Uterus (tissue), 4 donors: ENCODE measurements at places on chromosomes 7 and 10.

- peak; percentile 54 for DNase-seq
- no peaks in the 10 kb centered on the region for H3K27me3 ChIP-seq
- H3K4me3 ChIP-seq, result peak overlapping the region; percentile 55
- H3K27ac ChIP-seq, result peak overlapping the region; percentile 85
These were observed 682 bp upstream of the RGS10 start for GRCh38 chr10:119542988-119543813.

- H3K27ac ChIP-seq, result peak overlapping the region; percentile 79
- no peaks in the 10 kb centered on the region for H3K27me3 ChIP-seq
- H3K4me1 ChIP-seq, result no peaks in the 10 kb centered on the region
These were observed 43.5 kb upstream of the SORBS1 start for GRCh38 chr10:95604630-95605029.

DNA sequence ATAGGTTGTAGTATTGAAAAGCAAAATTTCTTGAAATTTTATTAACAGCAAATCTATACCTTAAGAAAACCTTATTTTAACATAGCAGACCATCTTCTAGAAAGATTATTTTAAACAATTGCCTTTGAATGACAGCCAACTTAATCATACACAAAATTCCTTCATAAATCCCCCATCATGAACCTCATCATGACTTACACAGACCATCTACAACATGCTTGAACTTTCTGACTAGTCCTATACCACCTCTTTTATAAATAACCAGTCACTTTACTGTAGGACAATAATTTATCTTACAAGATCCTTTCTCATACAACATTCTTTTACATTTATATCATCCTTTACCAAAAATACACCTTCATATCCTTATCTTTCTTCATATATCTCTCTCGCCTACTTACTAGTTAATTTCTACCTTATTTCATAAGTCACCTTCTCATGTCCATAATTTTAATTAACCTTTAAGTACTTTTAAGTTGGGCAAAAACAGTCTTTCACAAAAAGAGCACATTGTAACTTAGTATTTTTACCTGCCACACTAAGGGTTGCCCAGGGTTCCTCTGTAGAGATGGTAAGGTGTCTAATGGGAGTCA is 16.6 kb upstream of the PTN start:
- no peaks in the 10 kb centered on the region for H3K36me3 ChIP-seq
- no peak for DNase-seq
- no peaks in the 10 kb centered on the region for H3K27me3 ChIP-seq
- no peak overlapping the region for H3K4me3 ChIP-seq

DNA sequence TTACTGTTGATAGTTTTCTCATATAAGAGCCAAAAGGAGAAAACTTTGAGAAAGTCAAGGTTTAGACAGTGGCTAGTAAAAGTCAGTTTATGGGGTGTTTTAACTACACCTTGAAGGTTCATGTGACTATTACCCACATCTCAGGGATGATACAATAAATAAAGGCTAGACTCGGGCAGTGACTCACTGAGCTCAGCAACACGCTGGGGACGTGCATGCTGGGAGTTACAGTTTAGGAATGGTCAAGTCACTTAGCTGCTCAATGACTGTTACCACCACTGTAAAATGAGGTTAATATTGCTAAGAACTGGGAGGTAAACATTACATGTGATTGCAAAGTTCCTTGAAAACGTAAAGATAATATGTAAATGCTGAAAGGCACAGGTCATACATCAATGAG is 1254.4 kb upstream of the PHF14 start:
- no peaks in the 10 kb centered on the region for H3K36me3 ChIP-seq
- H3K4me1 ChIP-seq, result no peaks in the 10 kb centered on the region
- no peak for DNase-seq
- no peak overlapping the region for H3K27ac ChIP-seq

GRCh38 chr7:155722118-155722517 is 77.7 kb downstream of the RBM33 start:
- H3K27ac ChIP-seq, result no peak overlapping the region
- no peak for DNase-seq
- H3K4me1 ChIP-seq, result no peaks in the 10 kb centered on the region
- no peaks in the 10 kb centered on the region for H3K36me3 ChIP-seq

GRCh38 chr7:26348234-26348851 is 56.7 kb downstream of the SNX10 start:
- no peaks in the 10 kb centered on the region for H3K27me3 ChIP-seq
- no peak for DNase-seq
- no peaks in the 10 kb centered on the region for H3K36me3 ChIP-seq

- H3K4me3 ChIP-seq, result no peak overlapping the region
- H3K27me3 ChIP-seq, result no peaks in the 10 kb centered on the region
- peaks cover 4% of the 10 kb centered on the region for H3K4me1 ChIP-seq
- DNase-seq, result no peak
These were observed 40.9 kb downstream of the HDAC9 start for GRCh38 chr7:18536486-18536885.

- H3K4me3 ChIP-seq, result no peak overlapping the region
- H3K27ac ChIP-seq, result no peak overlapping the region
- no peaks in the 10 kb centered on the region for H3K36me3 ChIP-seq
- no peaks in the 10 kb centered on the region for H3K27me3 ChIP-seq
These were observed 10.5 kb upstream of the CRPPA start for GRCh38 chr7:16431646-16432424.

DNA sequence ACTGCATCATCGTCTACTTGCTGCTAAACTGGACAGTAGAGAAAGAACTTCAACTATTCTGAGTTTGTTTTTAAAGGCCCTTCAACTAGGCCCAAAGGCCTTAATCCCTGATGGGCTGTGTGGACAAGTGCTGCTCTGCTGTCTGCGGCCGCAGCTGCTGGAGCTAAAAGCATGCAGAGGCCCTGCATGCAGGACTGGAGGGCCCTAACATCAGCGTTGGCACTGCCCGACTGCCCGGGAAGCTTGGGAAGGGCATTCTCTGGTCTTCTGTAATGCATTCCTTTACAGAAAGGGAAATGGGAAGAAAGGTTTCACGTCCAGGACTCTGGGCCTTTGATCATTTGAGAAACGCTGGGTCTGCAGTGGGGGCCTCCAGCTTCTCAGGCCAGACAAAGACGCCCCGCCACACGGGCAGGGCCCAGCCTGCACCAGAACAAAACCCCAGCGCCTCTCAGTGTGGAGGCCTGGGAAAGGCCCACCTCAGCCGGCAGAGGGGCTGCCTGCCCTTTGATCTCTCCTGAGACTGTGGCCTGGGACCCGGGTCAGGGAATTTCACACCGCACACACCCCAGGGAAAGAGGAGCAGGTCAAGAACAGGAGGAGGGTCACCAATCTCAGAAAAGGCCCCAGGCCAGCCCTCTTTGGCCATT is 229.3 kb downstream of the DNAJB6 start:
- H3K4me3 ChIP-seq, result no peak overlapping the region
- H3K27me3 ChIP-seq, result no peaks in the 10 kb centered on the region
- no peaks in the 10 kb centered on the region for H3K36me3 ChIP-seq
- no peak overlapping the region for H3K27ac ChIP-seq
- no peaks in the 10 kb centered on the region for H3K4me1 ChIP-seq

DNA sequence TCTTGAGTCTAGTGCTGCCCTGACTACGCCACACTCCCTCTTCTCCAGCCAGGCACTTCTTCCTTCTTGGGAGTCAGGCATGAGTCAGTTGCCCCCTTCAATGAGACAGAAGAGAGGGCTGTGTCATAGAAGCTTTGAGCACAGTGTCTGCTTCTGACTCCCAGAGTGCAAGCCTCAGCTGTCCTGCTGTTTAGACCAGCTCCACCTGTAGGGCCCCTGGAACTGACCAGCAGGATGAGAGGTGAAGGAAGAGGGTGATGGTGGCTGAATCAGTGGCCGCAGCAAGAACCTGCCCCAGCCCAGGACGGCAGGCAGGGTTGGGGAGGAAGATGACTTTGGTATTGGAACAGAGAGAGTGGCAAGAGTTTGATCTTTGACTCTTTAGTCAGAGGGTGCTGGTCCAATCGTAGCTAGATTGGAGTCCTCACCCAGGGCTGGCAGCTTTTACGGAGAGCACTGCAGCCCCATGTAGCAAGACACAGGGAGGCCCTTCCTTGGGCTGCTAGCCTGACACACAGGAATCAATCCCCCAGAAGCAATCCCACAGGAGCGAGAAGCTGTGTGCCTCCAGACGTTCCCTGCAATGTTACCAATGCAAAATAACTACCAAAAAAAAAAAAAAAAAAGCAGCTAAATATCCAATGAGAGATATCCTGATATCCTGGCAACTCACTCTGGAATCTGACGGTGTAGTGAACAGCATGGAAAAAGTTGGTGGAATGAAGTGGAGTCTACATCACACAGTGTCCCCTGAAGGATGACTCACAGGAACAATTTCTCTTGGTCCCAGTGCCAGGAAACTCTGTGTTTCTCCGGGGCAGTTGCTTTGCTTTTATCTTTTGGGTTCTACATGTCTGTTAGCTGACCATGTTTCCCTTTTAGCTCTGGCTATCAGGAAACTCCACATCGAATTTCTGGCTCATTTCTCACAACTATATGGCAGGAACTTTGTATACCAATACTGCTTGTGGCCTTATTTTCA is 6.9 kb downstream of the C10orf62 start:
- peak; percentile 82 for DNase-seq
- peak overlapping the region; percentile 89 for H3K27ac ChIP-seq
- H3K4me1 ChIP-seq, result peaks cover 16% of the 10 kb centered on the region

- H3K36me3 ChIP-seq, result no peaks in the 10 kb centered on the region
- no peak overlapping the region for H3K27ac ChIP-seq
- no peak overlapping the region for H3K4me3 ChIP-seq
- H3K27me3 ChIP-seq, result no peaks in the 10 kb centered on the region
- no peak for DNase-seq
These were observed 49.9 kb upstream of the VOPP1 start for GRCh38 chr7:55622241-55622640.

GRCh38 chr10:125611216-125611615 is 71.7 kb downstream of the TEX36 start:
- H3K4me3 ChIP-seq, result no peak overlapping the region
- DNase-seq, result no peak
- H3K36me3 ChIP-seq, result no peaks in the 10 kb centered on the region
- no peaks in the 10 kb centered on the region for H3K27me3 ChIP-seq
- H3K4me1 ChIP-seq, result no peaks in the 10 kb centered on the region
- no peak overlapping the region for H3K27ac ChIP-seq

GRCh38 chr7:155587486-155587885 is 41.1 kb upstream of the CNPY1 start:
- no peaks in the 10 kb centered on the region for H3K36me3 ChIP-seq
- no peaks in the 10 kb centered on the region for H3K27me3 ChIP-seq
- H3K27ac ChIP-seq, result no peak overlapping the region
- H3K4me3 ChIP-seq, result no peak overlapping the region
- H3K4me1 ChIP-seq, result no peaks in the 10 kb centered on the region
- no peak for DNase-seq

- H3K27ac ChIP-seq, result no peak overlapping the region
- no peaks in the 10 kb centered on the region for H3K4me1 ChIP-seq
- H3K36me3 ChIP-seq, result no peaks in the 10 kb centered on the region
- H3K4me3 ChIP-seq, result no peak overlapping the region
- DNase-seq, result no peak
These were observed 33.1 kb upstream of the RPA3 start for GRCh38 chr7:7751243-7752092.

- no peaks in the 10 kb centered on the region for H3K36me3 ChIP-seq
- H3K4me1 ChIP-seq, result peaks cover 13% of the 10 kb centered on the region
- H3K27me3 ChIP-seq, result no peaks in the 10 kb centered on the region
- no peak overlapping the region for H3K4me3 ChIP-seq
These were observed 9.4 kb upstream of the GET4 start for GRCh38 chr7:867001-867405.

DNA sequence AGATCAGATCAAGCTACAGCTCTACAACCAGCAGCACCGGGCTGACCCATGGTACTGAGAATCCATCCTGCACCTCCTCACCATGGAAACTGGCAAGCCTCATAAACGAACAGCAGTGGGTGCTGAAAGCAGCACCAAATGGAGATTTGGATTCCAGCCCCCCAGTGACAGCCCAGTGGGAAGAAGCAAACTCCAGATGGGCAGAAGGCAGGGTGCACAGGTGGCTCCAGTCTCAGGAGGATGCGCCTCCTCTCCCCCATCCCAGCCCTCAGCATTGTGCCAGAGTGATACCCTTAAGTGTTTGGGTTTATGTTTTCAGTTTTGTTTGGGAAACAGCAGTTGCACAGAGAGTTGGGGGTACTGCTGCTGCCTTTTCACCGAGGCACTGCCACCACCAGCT is 20.6 kb upstream of the SMO start:
- no peak overlapping the region for H3K4me3 ChIP-seq
- H3K4me1 ChIP-seq, result peaks cover 4% of the 10 kb centered on the region
- DNase-seq, result no peak
- H3K27me3 ChIP-seq, result no peaks in the 10 kb centered on the region
- H3K27ac ChIP-seq, result no peak overlapping the region

GRCh38 chr7:45187089-45187945 is 29.7 kb downstream of the RAMP3 start:
- no peak for DNase-seq
- no peak overlapping the region for H3K4me3 ChIP-seq
- H3K27me3 ChIP-seq, result no peaks in the 10 kb centered on the region
- no peaks in the 10 kb centered on the region for H3K4me1 ChIP-seq
- H3K27ac ChIP-seq, result no peak overlapping the region

GRCh38 chr7:40749877-40750276 is 615.1 kb downstream of the SUGCT start:
- no peak overlapping the region for H3K4me3 ChIP-seq
- H3K36me3 ChIP-seq, result no peaks in the 10 kb centered on the region
- DNase-seq, result no peak
- no peaks in the 10 kb centered on the region for H3K27me3 ChIP-seq
- no peaks in the 10 kb centered on the region for H3K4me1 ChIP-seq

- H3K27ac ChIP-seq, result peak overlapping the region; percentile 94
- no peaks in the 10 kb centered on the region for H3K36me3 ChIP-seq
- DNase-seq, result no peak
- no peak overlapping the region for H3K4me3 ChIP-seq
These were observed 434.8 kb downstream of the KCNMA1 start for GRCh38 chr10:77202857-77203256.

- H3K36me3 ChIP-seq, result no peaks in the 10 kb centered on the region
- H3K4me1 ChIP-seq, result no peaks in the 10 kb centered on the region
- DNase-seq, result no peak
- no peak within 1 kb of the TSS for H3K4me3 ChIP-seq
These were observed at the start of gene AOAH for GRCh38 chr7:36723951-36724664. TSS of gene AOAH (minus strand) at chr7:36724494. CDS start at chr7:36724148, 346 bp downstream.

DNA sequence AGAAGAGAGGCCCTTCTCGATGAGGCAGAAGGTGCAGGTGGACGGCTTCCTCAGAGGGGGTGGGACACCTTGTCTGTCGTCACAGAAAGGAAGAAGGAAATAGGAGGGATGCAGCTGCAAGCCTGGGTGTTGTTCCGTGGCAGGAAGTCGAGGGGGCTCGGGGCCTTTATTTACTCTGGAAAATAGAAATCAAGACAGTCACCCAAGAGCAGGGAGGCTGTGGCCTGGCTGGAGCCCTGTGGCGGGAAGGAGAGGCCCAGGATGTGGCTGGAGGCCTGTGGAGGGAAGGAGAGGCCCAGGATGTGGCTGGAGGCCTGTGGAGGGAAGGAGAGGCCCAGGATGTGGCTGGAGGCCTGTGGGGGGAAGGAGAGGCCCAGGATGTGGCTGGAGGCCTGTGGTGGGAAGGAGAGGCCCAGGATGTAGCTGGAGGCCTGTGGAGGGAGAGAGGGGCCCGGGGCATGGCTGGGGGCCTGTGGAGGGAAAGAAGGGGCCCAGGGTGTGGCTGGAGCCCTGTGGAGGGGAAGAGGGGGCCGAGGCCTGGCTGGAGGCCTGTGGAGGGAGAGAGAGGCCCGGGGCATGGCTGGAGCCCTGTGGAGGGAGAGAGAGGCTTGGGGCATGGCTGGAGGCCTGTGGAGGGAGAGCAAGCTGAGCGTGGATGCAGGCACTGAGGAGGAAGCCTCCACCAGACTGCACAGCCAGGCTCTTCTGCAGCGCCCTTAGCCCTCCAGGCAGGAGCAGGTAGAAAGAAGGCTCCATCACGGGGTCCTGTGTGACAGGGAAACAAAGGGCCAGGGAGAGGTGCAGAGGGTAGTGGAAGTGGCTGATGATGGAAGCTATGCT is 97.3 kb upstream of the SFMBT2 start:
- H3K36me3 ChIP-seq, result no peaks in the 10 kb centered on the region
- no peak for DNase-seq
- H3K4me1 ChIP-seq, result no peaks in the 10 kb centered on the region
- no peak overlapping the region for H3K27ac ChIP-seq
- H3K4me3 ChIP-seq, result no peak overlapping the region
